ENCODE measurements at places on chromosomes 11 and 22.

DNA sequence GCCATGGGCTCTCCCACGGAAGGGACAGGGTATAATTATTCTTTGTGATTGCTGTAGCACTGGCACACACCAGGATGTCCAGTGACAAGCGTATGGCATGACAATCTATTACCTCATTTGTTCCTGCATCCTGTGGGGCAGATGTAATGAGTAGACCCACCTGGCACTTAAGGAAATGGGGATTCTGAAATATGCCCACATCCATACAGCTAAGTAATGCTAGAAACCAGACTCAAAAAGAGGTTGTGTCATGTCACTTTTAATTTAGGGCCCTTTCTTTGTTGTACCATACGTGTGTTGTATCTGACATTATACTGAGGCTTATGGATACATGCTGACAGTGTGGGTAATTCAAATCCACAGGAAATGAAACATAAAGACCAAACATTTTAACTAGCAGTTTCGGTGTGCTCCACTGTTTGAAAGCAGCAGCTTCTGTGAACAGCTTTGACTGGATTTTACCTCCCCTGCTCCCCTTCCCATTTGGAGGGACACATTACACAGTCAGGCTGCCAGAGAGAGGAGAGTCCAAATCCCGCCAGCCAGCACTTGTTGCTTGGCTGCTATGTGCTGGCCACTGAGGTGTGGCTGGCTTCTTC lies 21.2 kb downstream of the GRAMD1B start:
- DNase-seq, result no peak

- DNase-seq, result no peak
Observed at GRCh38 chr11:69301455-69302401, 7.8 kb downstream of the MYEOV start.

DNA sequence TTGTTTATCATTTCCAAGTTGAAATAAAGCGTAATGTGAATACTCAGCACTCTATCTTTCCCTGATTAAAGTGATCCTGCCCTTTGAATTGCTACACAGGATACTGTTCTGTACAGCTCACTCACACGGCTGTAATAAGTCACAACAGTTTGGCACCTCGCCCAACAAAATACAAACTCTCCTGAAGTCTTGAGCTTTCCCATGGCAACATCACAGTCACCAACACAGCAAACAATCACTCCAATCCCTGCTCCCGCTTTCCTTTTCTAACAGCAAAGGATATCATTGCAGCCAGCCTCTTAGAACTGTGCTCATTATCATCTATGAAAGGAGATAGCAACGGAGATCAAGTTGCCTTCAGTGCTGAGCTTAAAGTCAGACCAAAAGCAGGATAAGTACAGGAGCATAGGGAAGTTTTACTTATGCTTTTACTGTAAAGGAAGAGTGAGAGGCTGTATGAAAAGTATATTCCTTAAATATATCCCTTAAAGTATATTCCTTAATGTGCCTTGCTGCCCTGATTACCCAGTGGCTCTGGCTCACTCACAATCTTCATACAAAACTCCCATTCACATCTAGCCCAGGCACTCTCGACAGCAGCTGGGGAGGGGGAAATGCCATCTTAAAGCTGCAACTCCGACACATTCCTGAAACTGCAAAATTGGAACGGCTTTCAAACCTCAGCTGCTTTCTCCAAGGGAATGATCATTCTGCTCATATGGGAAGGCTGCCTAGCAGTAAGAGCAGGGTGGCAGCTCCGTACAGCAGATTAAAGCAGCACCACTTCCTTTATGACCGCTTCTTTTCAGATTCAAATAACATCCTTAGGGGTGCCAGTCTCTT lies 35.8 kb downstream of the MAML2 start:
- DNase-seq, result peak; percentile 26

- no peak for DNase-seq
Observed at GRCh38 chr11:1087279-1087960, 12.7 kb downstream of the MUC2 start.

- DNase-seq, result no peak
Observed at GRCh38 chr11:92843455-92843854, 126.0 kb upstream of the MTNR1B start.

DNA sequence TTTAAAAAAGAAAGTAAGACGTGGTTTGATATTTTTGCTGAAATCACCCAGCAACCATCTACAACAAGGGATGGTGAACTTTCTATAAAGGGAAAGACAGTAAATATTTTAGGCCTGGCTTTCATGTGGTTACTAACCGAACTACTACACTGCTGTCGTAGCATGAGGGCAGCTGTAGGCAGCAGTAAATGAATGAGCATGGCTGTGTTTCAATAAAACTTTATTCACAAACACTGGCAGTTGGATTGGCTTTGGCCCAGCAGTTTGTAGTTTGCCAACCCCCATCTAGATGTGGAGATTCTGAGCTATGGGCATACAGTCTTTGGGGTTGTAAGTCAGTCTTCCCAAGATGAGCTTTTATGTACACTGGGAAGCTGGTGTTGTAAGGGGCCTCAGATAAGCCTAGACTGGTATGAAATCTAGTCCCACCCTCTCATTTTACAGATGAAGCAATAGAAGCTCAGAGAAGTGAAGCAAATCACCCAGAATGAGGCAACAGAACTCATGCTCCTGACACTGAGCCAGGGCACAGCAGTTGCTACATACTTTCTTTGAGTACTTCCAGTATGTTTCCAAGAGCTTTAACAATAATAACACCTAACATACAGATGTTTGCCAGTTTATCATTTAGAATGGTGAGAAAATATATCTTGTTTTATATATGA lies 204.4 kb downstream of the ADAMTS15 start:
- no peak for DNase-seq

DNA sequence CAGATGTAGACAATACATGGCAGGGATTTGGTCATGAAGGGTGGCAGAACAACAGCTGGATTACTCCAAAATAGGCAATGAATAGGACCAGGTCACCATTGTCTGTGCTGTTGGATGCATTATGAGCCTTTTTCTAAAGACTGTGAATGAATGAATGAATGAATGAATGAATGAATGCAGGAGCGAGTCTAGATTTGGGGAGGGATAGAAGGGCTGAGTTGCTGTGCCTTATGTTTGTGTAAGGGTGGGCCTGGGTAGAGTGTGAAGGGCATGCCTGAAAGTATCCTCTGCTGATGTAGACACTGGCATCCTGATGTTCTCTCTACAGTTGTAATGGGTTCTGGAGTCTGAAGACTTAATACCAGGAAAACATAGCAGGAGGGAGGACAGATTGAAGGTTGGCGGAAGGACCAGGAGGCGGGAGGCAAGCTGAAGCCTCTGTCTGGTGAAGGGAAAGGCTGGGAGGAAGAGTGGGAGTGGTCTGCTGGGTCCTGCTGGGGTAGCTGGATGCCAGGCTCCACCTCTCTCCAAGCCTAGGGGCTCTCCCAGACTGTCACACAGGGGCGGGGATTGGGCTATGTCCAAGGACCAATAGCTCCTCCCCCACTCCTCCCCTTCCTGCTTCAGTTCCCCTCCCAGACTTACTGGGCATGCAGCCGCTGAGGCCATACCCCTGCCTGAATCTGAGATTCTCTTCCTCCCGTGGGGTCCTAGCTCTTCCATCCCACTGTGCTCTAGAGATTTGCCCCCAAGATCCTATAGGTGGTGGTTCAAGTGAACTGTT lies 4.8 kb downstream of the TRIM3 start:
- DNase-seq, result no peak

DNA sequence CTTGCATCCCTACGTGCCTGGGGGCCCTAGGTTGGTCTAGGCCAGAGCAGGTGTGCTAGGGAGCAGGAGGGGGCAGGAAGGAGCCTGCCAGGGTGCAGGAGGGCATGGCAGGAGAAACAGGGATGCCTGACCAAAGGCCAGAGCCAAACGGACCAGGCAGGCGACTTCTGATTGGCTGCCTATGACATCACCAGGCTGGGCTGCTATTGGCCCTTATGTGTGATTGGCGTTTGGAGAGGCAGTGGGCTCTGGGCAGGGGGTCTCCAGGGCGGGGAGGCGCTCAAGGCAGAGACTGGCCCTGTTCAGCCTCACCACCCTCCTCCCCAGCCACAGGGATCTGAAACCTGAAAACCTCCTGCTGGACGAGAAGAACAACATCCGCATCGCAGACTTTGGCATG lies 44.4 kb downstream of the MOB2 start:
- DNase-seq, result no peak

GRCh38 chr22:45785458-45785857 lies 113.8 kb downstream of the ATXN10 start:
- DNase-seq, result no peak

DNA sequence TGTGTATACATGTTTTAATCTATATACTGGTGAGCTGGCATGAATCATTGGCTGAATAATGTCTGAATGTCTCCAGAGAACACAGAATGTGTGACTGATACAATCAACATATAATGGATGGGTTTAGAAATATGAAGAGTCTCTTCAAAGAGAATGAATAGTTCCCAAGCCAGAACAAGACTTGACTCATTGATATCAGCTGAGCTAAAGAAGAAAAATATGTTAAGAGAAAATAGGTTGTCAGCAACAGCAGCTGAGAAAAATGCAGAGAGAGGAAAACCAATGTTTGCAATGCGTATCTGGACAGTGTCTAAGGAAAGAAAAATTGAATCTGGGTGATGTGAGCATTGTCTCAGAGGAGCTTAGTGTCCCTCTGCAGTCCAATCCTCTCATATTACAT lies 1281.8 kb upstream of the TENM4 start:
- no peak for DNase-seq

- DNase-seq, result no peak
Observed at GRCh38 chr22:20639343-20639742, 131.9 kb downstream of the MED15 start.

Measured in NCI-H2171 (cell line).